GM10248 (cell line): ENCODE measurements at places on chromosomes 7 and 10.

DNA sequence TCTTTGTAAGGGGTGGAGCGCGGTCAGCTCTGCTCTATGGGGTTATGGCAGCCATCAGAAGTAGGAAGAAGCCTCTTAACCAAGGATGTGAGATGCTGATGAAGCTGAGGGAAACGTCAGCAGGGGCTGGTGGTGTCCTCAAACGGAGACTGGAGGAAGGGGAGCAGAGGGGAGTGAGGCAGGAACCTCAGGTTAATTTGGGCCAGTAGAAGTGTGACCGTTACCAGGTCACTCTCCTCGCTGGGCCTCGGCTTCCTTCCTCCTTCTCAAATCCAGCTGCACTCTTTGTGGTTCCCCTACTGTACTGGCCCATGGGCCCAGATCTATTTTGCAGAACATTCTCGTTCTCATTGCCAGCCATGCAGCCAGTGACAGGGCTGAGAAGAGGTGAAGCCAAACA lies 169.5 kb downstream of the TMEM178B start:
- DNase-seq, result no peak

DNA sequence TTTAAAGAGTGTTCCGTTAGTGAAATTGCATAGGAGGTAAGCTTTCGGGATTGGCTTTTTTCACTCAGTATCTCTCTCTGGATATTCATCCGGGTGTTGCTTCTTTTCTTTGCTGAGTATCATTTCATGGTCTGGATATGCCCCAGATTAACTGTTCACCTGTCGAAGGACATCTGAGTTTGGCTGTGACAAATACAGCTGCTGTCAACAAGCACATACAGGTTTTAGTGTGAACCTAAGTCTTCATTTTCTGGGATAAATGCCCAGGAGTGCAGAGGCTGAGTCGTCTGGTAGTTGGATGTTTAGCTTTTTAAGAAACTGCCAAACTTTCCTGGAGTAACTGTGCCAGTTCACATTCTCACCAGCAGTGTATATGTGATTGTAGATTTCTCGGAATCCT lies 5.6 kb downstream of the DOCK1 start:
- DNase-seq, result no peak

DNA sequence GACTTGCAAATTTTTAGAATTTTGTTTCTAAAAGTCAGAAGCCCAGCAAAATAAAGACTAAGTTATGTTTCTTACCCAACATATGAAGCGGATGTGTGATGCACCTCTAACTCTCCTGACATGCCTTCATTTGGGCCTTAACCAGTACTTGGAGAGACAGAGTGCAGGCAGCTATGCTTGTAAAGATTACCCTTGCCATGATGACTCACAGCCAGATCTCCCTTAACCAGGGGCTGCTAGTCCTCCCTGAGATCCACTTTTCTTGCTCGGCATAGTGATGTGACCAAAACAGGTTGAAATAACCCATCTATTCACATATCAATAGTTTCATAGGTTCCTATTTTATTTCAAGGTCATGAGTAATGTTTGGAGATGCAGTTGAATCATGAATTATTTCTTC lies 43.6 kb downstream of the PPP1R3A start:
- DNase-seq, result no peak

DNA sequence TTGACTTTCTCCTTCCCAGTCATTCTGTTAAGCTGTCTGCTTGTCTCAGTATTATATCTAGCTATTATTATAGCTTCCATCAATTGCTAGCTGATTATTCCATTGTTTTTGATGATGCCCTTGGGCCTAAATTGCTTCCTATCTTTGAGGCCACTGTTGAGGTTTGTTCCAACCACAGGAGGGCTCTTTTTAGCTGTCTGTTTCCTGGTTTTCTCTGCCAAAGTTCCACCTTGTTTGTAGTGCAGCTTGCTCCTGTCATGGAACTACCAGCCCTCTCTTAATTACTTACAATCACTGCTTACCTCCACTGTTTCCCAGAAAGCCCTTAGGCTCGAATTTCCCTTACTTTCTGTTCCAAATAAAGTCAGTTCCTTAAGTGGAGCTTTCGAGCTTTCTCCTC lies 118.7 kb upstream of the SEC61G start:
- DNase-seq, result no peak

DNA sequence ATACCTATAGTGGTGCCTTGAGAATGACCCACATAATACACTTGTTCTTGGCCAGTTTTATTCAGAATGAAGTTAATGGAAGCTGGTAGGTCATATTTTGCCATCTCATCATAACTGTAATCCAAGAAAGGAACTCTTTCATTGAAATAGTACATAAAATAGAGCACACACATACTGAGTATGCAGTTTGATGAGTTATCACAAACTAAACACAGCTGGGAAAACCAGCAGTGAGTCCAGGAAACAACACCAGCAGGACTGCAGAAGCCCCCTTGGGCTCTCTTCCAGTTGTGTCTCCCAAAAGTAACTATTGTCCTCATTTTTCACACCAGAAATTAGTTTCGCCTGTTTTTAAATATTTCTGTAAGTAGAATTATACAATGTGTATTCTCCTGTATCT lies 19.8 kb upstream of the CH25H start:
- no peak for DNase-seq

- no peak for DNase-seq
These were observed 34.3 kb upstream of the DLG5 start for GRCh38 chr10:77960829-77961329.

DNA sequence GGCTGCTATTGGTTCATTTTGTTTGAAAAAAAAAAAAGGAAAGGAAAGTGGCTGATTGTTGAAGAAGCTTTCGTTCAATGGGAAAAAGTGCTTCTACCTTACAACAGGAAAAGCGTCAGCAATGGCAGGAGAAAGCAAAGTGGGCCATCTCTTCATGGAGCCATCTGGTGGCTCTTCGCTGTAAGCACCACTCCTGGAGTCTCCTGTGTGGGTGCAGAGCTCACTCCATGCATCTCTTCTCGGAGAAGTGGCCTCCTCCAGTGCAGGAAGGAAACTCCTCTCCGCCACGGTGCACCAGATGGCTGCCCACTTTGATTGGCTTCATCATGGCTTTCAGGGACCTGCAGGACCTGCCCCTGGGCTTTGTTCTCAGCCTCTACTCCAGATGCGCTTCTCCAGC lies 250.9 kb downstream of the PTEN start:
- DNase-seq, result peak; percentile 50

DNA sequence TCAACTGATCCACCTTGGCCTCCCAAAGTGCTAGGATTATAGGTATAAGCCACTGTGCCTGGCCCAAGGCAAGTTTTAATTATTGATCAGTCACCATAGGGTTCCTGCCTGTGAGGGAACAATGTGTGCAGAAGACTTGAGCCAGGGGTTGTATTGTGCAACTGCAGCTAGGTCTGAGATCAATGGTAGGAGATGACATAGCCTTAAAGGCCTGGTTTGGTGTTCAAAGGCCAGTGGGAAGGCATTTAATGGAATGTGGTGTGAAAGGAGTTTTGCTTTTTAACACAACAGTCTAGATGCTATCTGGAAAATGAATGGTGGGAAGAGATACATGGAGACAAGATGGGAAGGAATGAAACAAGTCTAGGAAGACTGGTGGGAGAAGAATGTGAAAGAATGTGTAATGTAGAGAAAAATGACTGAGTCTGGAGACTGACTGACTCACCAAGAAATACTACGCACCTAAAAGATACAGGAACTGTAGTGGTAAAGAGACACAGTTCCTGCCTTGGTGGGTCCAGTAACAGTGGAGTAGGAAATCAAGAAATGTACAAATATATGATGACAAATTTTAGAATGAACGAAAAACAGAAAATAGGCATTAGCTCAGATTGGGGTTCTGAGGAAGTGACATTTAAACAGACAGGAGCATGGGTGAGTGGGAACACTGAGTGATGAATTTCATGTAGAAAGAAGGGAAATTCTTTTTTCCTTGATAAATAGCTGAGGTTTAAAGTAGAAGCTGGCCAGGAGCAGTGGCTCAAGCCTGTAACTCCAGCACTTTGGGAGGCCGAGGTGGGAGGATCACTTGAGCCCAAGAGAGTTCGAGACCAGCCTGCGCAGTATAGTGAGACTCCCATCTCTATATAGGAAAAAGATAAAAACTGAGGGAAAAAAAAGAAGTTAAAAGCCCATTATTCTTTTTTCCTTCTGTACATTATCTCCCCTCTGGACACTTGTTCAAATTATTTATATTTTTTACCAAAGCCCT lies 9.4 kb downstream of the HNRNPF start:
- no peak for DNase-seq

GRCh38 chr7:44754802-44755697 lies 6.4 kb downstream of the ZMIZ2 start:
- no peak for DNase-seq

DNA sequence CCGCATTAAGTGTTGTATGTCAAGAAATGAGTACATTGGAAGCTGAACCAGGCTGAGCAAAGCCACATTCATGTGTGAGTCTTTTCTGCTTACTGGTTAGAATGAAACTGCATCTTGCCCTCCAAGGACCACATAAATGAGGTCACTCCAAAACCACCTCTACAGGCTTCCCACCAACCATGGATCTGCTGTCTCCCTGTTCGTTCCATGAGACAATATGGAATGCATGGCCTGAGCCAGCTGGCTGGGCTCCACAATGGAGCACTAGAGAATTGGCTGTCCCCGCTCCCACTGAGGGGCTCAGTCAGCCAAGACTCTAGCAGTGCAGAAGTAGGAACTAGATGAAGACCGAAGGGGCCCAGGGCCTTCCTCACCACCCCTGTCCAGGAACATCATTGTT lies 120.8 kb downstream of the TNS3 start:
- DNase-seq, result no peak

- DNase-seq, result no peak
These were observed 6.5 kb upstream of the RBM20 start for GRCh38 chr10:110637558-110638053.

GRCh38 chr10:93378997-93379730 lies 103.0 kb downstream of the MYOF start:
- no peak for DNase-seq

DNA sequence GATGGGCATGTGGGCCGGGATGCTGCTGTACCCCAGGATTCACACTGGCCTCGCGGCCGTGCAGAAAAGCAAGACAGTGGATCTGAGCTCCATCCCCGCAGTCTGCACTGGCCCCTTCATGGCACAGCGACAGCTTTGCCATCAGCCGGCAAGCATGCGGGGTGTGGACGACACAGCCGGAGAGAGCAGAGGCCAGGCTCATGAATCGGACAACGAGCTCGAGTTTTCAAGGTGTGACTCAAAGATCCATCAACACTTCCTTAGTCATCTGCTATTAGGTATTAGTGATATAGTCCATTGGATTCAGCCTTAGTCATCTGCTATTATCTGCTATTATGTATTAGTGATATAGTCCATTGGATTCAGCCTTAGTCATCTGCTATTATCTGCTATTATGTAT lies 254.7 kb downstream of the KLF6 start:
- no peak for DNase-seq

GRCh38 chr7:108497082-108497725 lies 28.7 kb downstream of the PNPLA8 start:
- DNase-seq, result peak; percentile 52

GRCh38 chr7:110960811-110961210 lies 130.1 kb upstream of the LRRN3 start:
- DNase-seq, result no peak

- no peak for DNase-seq
These were observed 51.4 kb downstream of the ATOH7 start for GRCh38 chr10:68180490-68180889.

DNA sequence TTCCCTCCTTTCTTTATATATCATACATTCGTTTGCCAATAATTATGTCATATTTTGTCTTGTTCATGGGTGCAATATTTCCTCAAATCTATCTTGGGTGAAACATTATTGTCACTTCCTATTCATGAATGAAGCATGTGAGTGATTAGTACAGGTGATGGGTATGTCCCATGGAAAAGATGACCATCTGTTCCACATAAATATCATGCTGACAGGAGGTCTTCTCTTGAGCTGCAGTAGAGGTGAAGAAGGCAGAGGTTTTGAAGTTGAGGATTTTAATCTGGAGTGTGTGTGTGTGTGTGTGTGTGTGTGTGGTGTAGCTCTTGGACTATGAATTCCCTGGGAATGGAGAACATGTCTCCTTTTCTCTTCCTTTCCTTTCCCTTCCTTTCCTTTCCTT lies 350.5 kb upstream of the CHRM2 start:
- no peak for DNase-seq

DNA sequence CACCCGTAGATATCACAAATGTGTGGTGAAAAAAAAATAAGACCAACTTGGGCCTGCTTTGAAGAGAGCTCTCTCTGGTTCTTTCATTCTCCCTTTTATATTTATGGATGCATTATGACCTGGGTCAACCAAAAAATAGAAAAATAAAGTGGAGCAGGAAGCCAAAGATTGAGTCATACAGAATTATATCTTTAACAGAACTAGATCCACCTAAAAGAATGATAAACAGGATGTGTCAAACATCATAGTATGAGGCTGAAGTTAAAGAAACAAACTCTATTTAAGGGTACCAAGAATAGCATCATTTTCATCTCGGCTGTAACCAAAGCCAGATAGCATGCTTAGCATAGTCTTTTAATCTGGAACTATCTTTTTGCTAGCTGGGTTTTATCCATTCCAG lies 28.8 kb upstream of the NMT2 start:
- no peak for DNase-seq

GRCh38 chr10:55063811-55064210 lies 262.8 kb upstream of the PCDH15 start:
- no peak for DNase-seq

DNA sequence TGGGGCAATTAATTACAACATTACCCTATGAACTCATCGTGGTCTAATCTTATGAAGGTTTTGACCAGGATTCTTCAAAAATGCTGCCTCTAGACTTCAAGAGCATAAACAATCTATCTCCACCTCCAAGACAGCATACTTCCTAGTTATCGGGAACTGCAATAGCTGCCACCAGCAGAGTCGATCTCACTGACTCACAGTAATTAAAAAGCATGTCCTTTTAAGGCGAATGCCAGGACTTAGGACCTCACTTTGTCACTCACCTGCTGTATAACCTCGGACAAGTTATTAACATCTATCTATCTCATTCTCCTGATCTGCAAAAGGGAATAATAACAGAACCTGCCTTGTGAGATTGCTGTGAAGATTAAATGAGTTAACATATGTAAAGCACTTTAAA lies 666.0 kb upstream of the COBL start:
- no peak for DNase-seq

DNA sequence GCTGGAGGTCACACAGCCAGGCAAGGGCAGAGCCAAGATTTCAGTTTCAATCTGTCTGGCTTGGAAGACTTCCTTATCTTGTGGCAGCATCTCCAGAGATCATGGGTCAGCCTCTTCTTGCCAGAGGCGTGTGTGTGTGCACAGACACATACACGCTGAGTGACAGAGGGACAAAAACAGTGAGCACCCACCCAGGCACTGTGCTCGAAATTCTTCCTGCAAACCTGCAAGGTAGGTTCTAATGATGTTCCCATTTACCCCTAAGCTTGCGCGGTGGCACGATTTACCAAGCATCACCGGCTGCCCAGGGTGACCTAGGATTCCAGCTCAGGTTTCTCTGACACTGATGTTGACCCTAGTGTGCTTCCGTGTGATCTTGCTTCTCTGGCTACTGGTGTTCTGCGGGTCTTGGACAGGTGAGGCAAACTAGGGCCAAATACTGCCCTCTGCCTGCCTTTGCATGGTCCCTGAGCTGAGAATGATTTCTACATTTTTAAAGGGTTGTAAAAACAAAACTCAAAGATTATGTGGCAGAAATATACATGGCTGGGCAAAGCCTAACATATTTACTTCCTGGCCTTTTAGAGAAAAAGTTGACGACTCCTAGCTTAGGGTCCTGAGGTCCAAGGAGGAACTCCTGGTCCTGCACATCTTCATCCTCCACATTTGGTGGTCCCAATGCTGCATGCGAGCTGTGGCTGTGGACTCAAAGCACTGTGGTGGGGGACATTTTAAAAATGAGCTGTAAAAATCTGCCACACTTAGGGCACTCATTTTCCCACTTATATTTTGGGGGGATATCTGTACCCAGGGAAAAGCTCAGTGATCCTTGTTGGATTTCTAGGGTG lies 268.5 kb downstream of the RPS24 start:
- no peak for DNase-seq
